ENCODE measurements at places on chromosomes 6 and 20.

DNA sequence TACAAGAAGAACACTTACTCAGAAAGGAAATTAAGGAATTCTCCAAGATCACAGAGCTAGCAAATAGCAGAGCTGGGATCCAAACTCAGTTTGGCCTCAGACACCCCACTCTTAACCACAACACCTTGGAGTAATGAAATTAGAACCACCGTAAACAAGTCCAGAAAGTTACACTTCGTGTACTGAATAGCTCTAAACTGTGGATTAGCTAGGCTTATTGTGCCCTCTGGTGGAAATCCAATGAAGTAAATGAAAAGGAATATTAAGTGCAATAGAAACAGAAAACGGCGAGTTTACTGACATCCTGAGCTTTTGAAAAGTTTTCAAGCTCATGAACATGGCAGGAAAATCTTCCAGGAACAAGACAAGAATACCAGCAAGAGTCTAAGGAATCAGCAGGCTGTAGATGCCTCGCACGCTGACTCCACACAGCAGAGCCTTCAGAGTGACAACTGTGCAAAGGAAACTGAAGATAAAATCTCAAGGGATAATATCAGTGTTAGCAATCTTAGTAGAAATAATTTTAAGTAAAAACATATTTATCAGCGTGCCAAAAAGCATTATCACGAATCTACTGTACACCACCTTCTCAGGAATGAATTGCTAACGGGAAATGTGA lies 34.6 kb downstream of the FBXO5 start:
- no peak for DNase-seq

- no peak for DNase-seq
These were observed 93.2 kb upstream of the PTPN1 start for GRCh38 chr20:50417023-50417329.

DNA sequence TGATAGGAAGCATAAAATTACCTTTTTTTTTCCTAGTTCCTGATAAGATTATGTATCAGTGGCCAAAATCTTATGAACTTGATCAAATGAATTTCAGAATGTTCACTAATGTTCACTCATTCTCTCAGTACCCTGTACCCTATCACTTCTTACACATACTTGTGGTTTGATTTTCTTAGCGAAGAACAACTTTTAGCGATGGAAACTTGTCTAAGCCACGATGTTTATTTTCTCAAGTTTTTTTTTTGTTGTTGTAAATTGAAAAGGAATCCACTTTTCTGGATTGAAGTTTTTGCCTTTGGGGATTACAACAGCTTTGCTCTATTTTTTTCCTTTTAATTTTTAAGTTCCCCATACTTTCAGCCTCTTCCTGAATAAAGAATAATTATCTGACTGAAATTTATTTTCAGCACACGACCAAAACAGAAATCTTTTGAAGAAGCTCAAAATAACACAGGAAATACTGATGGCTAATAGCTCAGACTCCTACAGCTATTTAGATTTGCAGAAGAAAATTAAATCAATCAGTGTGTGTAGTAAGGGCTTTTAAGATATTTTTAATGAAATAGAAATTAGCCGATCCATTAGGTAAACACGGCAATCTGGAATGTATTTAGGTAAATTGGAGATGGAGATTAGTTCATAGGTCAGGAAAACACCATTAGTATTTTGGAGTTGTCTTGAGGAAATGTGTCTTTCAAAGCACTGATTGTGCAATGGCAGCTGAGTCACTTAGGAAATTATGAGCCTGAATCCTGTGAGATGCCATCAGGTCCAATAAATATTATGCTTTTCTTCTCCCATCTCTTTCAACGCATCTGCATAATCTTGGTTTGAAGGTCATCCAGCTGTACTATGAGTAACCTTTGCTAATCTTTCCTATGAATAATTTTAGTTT lies 217.5 kb downstream of the GJA1 start:
- DNase-seq, result no peak

- DNase-seq, result no peak
These were observed 748.6 kb upstream of the HS3ST5 start for GRCh38 chr6:115091461-115091860.

DNA sequence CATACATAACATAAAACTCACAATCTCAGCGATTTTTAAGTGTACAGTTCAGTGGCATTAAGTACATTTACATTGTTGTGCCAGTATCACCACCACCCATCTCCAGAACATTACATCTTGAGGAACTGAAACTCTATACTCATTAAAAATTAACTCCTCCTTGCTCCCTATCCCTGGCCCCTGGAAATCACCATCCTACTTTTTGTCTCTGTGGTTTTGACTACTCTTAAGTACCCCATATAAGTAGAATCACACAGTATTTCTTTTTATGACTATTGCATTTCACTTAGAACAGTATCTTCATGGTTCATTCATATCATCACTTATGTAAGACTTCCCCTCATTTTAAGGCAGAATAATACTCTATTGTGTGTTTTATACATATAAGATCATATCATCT lies 1108.1 kb downstream of the GRIK2 start:
- no peak for DNase-seq

DNA sequence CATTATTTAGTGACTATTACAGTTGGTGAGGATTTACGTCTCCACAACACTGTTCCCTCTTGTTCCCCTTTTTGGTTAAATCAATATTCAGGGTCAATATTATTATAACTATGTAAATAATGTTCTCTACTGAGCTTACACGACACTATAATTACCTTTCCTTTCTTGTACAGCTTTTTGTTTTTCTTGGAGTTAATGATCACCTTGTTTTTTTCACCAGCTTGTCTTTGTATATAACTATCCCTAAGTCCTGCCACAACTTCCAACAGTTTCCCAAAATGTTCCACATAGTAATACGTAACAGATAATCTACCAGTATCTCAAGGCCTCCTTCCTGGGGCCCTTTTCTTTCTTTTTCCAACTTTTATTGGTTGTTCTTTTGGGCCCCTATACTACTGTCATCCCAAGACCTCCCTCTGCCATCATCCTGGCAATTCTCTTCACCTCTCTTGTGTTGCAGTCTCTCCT lies 142.0 kb upstream of the SOX4 start:
- DNase-seq, result no peak

GRCh38 chr20:63619505-63619904 lies 7.4 kb downstream of the GMEB2 start:
- no peak for DNase-seq

Measured in stimulated activated CD4-positive, alpha-beta T cell treated with anti-CD3 and anti-CD28 coated beads, Interleukin-1b, Interleukin-23, amount 100 ng/mL, for 1 hour (primary cell).